ENCODE measurements at places on chromosomes 5 and 9.

GRCh38 chr5:88388476-88389337 is 120.1 kb upstream of the TMEM161B start:
- DNase-seq: no peak

- DNase-seq: peak; percentile 90
Observed at GRCh38 chr9:129962889-129963703, 79.9 kb downstream of the FNBP1 start.

- DNase-seq: no peak
Observed at GRCh38 chr9:88383176-88383575, 5.1 kb upstream of the SPIN1 start.

DNA sequence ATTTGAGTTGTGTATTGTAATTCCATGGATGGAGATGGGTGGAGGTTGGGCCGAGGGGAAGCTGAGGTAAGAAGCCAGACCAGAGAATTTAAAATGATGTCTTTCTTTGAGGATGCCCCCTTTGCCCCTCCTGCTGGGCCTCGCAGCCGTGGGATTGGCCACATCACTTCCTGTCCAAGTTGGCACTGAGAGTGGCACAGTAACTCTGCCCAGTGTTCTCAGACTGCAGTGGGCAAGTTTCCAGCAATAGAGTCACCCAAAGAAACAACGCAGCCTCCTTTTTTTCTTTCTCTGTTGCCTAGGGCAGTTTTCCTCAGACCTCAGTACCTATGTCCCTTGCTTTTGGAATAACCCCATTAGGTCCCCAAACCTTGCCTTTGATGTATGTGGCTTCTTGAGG is 306.6 kb upstream of the DMRT1 start:
- no peak for DNase-seq

DNA sequence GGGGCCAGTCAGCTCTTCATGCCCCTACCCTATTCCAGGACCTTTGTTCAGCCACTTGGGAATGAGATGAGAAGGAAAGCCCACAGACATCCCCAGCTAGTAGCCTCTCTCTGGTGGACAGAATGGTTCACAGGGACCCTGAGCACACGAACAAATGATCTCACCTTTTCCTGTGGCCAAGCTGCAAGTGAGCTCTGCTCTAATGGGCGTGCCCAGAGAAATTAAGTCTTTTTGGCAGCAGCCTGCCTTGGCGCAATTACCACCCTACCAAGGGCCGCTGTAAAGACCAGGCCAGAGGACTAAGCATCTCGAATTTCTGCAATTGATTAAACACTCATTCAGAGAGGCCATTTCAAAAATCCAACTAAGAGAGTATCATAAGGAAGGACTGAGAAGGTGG is 56.0 kb downstream of the WHRN start:
- no peak for DNase-seq

GRCh38 chr9:95515272-95516113 is 1.3 kb downstream of the PTCH1 start:
- DNase-seq: no peak

GRCh38 chr9:115292584-115293279 is 174.8 kb upstream of the TNC start:
- no peak for DNase-seq

DNA sequence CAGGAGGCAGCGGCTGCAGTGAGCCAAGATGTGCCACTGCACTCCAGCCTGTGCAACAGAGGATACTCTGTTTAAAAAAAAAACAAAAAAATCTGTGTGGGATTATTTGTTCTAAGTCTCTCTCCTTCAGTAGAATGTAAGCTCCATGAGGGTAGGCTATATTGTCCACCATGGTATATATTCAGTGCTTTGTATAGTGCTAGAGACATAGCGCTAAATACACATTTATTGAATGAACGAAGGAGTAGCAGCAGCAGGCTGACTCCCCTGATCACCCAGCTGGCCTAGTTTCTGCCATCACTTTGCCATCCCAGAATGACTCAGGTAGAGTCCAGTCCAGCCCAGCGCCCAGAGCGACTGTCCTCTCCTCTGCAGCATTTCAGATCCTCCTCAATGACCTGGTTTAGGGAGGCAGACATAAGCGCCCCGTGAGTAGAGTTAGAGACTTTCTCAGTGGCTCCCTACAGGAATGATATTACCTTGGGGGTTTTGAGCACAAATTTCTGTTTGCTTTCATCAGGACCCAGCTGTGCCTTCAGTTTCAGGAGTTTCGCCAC is 716 bp downstream of the HARS1 start:
- no peak for DNase-seq

- peak; percentile 18 for DNase-seq
Observed at GRCh38 chr5:151647320-151647861, 39.3 kb downstream of the SPARC start.

GRCh38 chr5:16547200-16547842 is 69.5 kb downstream of the RETREG1 start:
- no peak for DNase-seq
